NCI-H187 treated with DMSO at 0.1 percent for 48 hours (cell line): ENCODE measurements at places on chromosomes 3 and 15.

DNA sequence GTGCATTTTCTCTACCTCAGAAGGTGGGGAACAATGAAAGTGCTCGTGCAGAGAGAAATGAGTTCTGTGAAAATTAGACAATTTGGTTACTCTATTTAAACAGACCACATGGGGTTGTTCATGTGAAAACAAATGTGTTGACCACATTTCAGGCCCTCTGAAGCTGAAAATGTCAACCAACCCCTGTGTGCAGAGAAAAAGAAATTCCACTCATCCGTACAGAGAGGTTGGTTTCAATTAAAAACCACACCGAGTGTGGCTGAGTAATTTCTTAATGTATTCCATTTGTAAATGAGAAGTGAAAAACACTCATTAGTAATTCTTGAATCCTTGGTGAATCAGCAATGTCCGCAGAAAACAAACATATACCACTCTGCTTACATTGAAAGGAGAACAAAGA lies 46.9 kb upstream of the SLC7A14 start:
- DNase-seq = peak; percentile 28

DNA sequence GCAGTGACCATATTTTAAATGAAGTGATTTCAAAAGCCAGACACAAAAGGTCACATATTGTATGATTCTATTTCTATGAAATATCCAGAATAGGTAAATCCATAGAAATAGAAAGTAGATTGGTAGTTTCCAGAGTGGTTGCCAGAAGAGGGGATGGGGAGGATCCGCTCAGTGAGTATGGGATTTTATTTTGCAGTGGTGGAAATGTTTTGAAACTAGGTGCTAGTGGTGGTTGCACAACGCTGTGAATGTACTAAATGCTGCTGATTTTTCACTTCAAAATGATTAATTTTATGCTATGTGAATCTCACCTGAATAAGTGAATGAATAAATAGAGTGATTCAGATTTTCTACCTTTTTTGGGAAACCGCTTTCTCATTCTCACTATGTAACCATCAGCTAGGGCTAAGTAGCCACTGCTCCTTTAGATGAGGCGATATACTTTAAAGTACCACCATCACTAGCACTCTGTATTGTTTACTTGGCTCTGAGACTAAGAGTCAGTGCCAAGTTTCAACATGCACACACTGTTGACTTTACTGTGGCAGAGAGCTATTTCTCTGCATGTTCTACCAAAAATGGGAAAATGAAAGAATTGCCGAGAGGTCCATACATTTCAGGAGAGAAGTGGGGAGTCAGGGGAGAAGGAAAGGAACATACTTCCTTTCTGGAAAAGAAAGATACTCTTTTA lies 90.7 kb upstream of the GOLIM4 start:
- DNase-seq = no peak

GRCh38 chr15:80440024-80440423 lies 35.8 kb downstream of the ARNT2 start:
- DNase-seq = no peak

GRCh38 chr15:42092398-42093318 lies 1.7 kb downstream of the PLA2G4D start:
- no peak for DNase-seq

GRCh38 chr3:172259726-172260248 lies 188.5 kb downstream of the GHSR start:
- DNase-seq = no peak

DNA sequence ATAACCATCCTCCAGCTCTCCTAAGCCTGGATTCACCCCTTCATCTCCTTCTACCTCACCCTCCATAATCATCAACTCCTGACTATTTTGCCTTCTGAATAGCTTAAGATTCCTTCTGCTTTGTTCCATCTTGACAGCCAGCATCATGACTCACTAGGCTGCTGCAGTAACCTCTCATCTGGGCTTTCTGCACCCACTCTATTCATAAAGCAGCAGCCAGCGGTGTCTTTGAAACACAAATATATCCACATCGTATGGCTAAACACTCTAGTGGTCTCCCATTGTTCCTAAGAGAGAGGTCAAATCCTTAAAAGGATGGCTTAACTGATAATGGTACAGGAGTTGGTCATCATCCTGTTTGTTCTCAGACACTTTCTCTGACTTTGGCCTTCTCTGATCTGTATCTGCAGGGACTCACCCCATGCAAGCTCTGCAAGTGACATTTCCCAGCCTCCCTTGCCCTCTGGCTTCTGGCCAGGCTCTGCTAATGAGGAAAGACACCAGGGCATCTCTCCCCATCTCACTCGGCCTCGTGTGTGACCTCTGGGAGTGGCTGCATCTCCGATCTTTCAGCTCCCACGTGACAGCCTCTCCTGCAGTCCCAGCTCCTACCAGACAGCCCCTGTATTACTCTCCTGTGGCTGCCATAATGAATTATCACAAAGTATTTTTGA lies 6.2 kb downstream of the GRK7 start:
- DNase-seq = no peak

GRCh38 chr15:32663671-32664070 lies 22.2 kb downstream of the SCG5 start:
- no peak for DNase-seq

DNA sequence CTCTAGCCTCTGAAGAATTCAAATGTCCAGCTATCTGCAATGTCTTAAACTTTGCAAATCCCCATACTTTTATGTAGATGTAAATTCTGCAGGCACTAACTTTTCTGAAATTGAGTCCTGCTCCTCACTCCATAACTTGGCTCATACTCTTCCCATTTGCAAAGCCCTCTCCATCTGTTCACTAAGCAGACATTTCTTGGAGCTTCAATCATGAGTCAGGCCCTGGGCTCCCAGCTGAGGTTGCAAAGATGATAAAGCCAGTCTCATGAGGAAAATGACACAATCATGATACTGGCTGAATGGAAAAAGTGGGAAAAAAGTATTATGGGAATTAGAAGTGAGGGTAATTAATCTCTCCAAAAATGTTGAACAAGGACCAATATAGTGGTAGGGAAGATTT lies 507.6 kb downstream of the NR2F2 start:
- DNase-seq = no peak

DNA sequence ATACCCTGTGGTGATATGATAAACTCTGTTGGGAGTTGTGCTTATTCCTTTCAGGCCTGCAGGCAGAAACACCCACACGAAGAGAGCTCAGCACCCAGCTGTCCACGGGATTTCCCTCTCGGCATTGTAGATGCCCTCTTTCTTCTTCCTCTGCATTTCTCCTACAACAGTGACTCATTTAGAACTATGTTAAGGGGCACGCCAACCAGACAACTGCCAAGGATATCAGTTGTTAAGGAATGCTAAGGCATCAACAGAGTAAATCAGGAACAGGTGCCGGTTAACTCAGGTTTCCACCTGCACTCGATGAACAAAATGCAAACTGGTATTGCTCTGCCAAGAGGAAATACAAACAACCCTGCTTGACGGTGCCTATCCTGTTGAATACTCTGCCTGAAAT lies 270.0 kb upstream of the PEX5L start:
- no peak for DNase-seq

DNA sequence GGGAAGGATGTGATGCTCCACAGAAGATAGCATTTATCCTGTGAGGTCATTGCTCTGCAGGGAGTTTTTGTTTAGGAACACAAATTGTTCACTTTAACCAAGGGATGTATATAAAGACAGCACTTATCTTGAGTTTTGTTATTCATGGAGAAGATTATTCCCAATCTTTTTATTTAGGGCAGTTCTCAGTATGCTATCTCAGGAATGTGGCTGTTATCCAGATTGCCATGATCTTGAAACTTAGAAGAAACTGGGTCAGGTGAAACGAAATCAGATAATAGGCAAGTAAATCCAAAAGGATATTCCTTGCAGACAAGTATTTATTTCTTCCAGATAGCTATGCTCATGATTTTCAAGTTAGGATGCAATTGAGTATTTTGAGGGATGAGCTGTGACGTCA lies 19.3 kb upstream of the TMEM42 start:
- DNase-seq = no peak

DNA sequence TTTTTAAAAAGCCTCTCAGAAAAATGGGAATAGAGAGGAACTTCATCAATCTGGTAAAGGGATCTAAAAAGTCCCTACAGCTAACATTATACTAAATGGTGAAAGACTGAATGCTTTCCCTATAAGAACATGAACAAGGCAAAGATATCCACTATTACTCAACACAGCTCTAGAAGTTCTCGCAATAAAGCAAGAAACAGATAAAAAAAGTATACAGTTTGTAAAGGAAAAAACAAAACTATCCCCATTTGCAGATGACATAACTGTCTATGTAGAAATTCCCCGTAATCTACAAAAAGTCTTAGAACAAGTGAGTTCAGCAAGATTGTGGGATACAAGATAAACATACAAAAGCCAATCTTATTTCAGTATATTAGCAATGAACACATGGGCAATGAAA lies 15.4 kb downstream of the EDC3 start:
- no peak for DNase-seq

DNA sequence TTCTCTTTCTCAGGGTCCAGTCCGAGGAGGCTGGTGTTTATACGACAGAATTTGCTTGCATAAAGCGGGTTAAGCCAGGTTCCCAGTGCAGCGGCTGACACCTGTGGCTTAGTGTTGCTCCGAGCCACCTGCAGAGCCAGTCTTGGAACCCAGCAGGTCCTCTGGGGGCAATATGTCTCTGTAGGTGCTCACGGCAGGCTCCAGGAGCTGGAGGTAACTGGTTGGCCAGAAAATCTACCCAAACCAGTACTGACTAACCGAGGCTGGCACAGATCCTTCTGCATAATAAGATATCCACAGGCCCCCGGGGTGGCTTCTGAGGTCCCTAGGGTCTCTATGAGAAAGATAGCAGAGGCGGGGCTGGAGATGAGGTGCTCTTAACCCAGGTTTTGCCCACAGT lies 3.2 kb downstream of the MGLL start:
- no peak for DNase-seq

- peak; percentile 75 for DNase-seq
These were observed 470.4 kb downstream of the ROBO1 start for GRCh38 chr3:79297245-79297960.

GRCh38 chr3:114872050-114872449 lies 275.0 kb downstream of the ZBTB20 start:
- no peak for DNase-seq

DNA sequence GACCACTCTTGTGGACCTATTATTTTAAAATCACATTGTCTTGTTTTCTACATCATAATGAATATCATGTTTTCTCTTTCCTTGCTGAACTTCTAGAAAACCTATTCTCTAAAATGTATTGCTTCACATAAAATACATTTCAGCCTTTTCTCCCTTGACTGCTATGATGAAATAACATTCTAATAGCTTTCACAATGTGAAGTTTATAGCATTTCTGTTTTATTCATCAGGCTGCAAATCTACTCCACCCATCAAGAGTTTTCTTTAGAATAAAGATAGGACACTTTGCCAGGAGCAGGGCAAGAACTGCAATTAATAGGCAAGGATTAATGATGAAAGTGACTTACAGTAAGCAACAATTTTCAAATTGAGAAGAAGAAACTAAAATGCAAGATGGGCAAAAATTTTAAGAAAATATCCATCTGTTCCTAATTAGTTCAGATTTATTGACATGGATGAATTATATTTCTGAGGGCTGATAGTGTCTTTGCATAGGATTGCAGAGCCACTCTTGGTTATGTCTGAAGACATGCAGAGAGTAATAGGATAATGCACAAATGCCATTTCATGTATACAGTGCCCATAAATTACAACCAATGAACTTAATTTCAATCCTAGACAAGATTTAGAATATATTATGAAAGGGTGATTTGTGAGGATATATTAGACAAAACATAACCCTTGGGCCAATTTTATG lies 21.7 kb downstream of the LEKR1 start:
- DNase-seq = no peak

DNA sequence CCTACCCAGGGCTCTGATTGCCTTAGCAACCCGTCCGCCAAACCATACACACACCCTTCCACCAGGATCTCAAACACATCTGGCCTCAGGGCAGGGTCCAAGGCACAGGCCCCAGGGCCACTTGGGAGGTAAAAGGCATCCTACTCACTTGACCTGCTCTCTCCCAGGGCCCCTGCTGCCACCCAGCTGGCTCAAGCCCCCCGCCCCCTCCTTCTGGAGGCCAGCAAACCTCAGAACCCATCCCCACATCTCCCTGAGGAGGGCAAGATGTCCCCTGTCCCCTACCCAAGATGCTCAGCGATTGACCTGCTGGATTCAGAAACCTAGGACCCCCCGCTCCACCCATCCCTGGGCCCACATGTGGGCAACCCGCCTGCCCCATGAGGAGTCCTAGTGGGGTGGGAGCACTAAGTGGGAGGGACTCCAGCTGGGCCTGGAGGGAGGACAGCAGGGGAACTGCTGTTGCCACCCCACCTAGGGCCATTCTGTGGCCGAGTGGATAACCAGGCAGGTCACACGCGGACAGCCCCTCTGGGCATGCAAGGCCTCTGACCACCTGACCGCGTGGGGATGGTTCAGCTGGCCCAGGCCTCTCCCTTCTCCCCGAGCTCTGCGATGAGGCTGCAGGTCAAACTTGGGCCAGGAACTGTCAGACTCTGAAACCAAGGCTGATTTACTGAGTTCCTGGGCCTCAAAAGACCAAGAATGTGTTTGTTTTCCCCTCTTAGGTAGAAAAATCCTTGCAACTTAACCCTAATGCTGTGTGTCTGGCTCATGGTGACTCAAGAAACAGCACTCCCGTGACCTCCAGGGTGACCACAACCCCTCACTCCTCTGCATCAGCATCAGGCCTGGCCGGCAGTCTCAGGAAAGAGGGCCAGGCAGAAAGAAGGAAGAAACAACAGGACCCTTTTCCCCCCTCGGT lies 4.2 kb downstream of the MFGE8 start:
- no peak for DNase-seq

DNA sequence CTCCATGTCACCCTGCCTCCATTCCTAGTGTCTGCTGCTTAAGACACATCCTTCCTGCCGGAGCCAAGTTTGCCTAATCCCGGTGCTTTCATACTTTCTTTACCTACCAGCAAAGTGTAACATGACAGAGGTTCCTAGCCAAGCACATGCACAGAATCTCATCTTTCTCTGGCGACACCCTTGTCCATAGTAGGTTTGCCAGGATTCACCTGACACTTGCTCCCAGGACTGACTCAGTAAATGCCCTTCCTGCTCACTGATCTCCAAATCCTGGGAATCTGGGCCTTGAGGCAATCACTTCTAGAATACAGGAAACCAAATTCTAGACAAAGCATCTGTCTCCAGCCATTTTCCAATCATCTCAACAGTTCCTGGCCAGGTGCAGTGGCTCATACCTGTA lies 10.2 kb upstream of the NR2E3 start:
- DNase-seq = no peak

DNA sequence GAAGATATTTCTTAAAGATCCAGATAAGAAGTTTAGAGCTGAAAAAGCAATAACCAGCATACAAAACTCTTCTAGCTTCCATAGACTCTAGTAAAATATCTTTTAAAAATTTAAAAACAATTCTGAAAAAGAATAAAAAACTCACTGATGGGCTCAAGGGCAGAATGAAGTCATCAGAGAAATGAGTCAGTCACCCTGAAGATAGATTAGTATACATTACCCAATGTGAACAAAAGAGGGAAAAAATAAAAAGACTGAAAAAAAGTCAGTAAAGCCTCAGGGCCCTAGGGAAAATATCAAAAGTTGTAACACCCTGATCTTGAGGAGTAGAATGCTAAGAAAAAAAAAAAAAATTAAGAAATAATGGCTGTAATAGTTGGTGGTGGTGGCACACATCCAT lies 11.4 kb downstream of the DET1 start:
- DNase-seq = no peak
